ENCODE measurements at places on chromosomes 5 and 9.

- no peak for DNase-seq
Measured at GRCh38 chr9:131977109-131977838, 102.4 kb downstream of the MED27 start.

DNA sequence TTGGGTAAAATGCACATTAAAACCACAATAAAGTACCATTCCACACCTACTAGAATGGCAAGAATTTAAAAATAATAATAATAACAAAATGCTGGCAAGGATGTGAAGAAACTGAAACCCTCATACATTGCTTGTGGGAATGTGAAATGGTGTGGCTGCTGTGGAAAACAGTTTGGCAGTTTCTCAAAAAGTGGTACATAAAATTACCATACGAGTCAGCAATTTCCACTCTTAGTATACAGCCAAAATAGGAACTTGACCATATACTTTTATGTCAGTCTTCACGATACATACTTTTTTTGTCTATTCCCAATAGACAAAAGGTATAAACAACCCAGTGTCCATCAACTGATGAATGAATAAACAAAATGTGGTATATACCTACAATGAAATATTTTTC lies 15.6 kb downstream of the FKBP15 start:
- no peak for DNase-seq

DNA sequence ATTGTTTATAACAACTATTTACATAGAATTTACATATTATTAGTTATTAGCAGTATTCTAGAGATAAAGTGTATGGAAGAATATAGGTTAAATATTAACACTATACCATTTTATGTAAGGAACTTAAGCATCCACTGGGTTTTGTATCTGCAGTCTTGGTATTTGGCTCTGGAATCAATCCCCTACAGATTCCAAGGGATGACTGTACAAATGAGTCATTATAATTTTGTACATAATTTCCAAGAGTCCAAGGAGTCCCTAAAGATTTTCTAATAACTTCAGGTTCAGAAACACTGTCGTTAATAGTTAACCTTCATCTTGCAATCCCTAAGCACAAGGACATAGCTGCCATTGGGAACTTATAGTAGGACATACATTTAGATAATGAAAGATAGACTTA lies 254.8 kb upstream of the PDE4D start:
- DNase-seq: no peak

GRCh38 chr5:102578362-102578761 lies 79.6 kb upstream of the SLCO6A1 start:
- no peak for DNase-seq

- DNase-seq: no peak
Measured at GRCh38 chr9:91914404-91914803, 35.6 kb downstream of the ROR2 start.

DNA sequence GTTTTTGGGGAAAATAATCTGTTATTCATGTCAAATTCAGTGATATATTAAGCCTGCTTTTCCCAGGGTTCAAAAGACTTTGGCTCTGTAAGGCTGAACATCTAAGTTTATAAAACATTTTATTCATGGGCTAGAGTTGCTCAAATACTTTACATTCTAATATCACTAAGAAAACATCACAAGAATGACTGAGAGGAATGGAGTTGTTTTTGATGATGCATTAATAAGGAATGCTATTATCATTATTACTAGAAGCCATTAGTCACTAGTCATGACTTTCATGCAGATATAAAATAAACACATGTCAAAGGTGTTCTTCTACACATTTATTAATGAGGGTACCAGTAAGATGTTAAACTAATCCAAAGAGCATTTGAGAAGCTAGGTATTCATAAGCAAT lies 185.5 kb upstream of the KCNN2 start:
- no peak for DNase-seq

DNA sequence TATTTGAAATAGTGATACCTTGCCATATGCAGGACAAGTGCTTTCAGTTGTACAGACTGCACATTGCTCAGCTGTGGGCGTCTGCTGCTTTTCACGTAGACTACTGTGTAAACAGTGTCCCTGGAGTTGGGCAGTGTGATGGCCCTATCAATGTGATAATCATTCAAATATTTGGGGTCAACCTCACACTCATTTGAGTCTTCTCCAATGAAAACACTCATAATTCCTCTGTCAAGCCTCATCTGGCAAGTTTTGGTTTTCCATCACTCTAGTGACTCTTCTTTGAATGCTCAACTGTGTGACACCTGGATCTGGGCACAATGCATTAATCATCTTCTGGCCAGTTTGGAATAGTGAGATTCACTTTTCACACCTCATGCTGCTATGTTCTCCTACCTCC lies 64.4 kb downstream of the UGCG start:
- DNase-seq: no peak

- DNase-seq: no peak
Measured at GRCh38 chr5:57199866-57200265, 26.0 kb downstream of the GPBP1 start.

- no peak for DNase-seq
Measured at GRCh38 chr9:125538092-125538473, 168.9 kb downstream of the MAPKAP1 start.

DNA sequence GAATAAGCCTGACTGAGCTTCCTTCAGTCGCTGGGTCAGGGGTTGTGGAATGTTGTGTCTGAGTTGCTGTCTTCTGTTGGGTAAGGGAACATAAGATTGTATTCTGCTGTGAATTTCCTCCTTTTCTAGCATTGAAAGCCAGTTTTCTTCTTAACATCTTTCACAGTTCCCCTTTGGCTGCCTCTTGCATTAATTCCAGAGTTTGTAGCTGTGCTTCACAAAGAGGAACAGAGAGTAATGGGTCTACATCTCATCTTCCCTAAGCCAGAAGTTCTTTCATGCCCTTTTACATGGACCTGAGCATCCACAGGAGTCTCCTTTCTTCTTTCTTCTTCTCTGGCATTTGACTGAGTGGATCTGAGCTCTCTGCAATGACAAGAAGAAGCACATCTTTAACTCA lies 686.8 kb downstream of the KCTD16 start:
- DNase-seq: no peak

DNA sequence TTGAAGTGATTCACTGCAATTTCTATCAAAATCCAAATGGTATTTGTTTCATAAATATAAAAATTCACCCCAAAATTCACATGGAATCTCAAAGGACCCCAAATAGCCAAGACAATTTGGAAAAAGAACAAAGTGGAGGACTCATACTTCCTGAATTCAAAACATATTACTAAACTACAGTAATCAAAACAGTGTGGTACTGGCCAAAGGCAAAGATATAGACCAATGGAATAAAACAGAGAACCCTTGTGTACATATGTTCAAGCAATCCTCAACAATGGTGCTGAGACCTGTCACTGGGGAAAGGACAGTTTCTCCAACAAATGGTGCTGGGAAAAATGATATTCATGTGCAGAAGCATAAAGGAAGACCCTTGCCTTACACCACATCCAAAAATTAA lies 14.0 kb downstream of the OBP2B start:
- no peak for DNase-seq

- no peak for DNase-seq
Measured at GRCh38 chr9:29548436-29548835, 1975.2 kb upstream of the C9orf72 start.

DNA sequence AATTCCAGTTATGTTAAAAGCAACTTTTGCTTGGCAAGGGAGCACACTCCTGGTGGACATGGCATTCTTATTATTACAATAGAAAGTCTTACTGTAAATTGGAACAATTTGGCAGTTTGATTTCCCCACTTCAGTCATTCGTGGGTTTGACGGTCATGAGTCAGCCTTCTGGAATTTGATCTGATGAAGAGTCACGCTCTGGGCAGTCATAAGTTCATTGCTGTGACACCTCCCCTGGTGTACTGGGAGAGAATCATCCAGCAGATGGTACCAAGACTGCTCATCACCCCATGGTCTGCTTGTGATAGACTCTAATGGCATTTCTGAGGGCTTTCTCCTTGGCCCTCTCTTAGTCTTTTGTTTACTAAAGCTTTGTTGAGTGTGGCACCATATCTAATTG lies 53.8 kb downstream of the GLRA1 start:
- no peak for DNase-seq

Data from stimulated activated CD4-positive, alpha-beta T cell treated with anti-CD3 and anti-CD28 coated beads, Interleukin-4, amount 100 ng/mL, for 4 hours (primary cell).